CD4-positive, alpha-beta T cell treated with Interleukin-4 for 4 hours (primary cell): ENCODE measurements at places on chromosomes 4 and X.

DNA sequence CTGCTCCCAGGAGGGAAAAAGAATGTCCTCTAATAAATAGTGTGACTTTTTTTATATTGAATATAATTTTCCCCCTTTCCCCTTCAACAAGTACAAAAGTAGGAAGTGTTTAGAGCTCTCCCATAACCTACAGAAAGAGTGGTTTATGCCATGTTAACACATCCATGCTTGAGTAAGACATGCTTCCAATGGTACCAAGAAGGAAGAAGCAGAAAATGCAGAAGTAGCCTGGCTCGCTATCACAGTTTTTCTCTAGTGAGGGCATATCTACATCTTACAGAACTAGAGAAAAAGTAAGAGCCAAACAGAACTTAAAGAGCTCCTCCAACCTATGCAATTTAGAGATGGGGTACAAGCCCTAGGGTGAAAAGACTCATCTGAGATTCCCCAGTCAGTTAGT is 82.5 kb downstream of the ARHGEF9 start:
- DNase-seq, result no peak

- no peak for DNase-seq
Measured at GRCh38 chrX:152942077-152942442, 44.2 kb downstream of the ZNF185 start.

- DNase-seq, result no peak
Measured at GRCh38 chr4:17494258-17495190, 17.4 kb downstream of the QDPR start.

- no peak for DNase-seq
Measured at GRCh38 chr4:150379454-150379853, 202.5 kb upstream of the MAB21L2 start.

DNA sequence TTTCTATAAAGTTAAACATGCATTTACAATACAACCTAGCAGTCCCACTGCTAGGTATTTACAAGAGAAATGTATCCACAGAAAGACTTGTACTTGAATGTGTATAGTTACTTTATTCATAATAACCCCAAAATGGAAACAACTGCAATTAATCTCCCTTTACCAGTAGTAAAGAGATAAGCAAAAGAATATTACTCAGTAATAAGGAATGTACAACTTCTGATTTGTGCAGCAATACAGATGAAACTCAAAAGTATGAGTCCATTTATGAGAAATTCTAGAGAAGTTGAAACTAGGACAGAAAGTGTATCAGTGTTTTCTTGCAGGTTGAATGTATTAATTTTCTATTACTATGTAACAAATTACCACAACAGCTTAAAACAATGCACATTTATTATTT is 15.2 kb downstream of the USP53 start:
- no peak for DNase-seq

- DNase-seq, result no peak
Measured at GRCh38 chr4:166400270-166400894, 527.3 kb downstream of the TLL1 start.

- DNase-seq, result no peak
Measured at GRCh38 chrX:7283741-7284140, 135.8 kb upstream of the PUDP start.

DNA sequence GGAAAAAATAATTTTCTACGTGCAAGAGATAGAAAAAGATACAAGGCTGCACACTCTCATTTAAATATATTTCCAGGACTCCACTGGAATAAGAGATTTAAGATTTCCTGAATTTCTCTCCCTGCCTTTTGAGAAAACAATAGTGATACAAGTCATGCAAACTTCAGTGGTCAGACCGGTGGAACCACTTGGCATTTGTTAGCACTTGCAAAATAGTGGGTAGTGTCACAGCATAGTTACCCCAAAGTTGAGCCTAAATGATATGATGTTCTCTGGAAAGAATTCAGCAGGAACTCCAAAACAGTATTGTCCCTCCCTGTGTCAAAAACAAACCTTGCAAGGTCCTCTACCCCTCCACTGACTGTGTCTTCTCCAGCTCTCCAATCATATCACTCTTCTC is 102.3 kb downstream of the ANKRD50 start:
- DNase-seq, result no peak

DNA sequence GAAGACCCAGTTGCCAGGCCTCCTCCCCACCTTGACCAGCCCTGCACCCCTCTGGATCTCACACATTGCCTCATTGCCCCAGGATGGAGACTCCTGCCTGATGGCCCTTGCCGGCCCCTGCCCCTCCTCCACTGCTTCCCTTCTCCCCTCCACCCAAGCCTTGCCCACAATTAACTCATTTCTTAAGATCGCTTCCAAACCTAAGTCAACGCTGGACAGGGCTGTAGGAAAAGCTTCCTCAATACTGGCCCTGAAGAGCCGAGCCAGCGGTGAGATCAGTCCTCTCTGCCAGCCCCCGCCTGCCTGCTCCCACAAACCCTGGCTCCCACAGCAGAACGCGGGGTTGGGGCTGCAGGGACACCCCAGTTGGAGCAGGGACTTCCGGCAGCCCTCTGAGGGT is 7.5 kb upstream of the HAUS7 start:
- DNase-seq, result no peak

DNA sequence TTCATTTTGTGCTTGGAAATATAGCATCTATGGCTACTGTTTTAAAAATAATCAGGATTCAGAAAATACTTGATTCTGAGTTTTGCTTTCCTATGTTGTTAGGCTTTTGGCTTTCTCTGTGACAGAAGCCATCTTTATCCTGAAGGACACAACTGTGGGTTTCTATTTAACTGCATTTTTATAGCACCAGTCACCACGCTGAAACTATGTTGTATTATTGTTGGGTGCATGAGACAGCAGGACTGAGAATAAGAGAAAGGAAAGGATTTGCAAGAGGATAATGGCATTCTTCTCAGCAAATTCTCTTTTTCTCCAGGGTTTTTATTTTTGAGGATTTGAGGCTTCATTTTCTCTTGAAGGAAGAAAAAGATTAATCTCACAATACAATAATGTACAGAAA is 10.1 kb upstream of the NEUROG2 start:
- no peak for DNase-seq

- DNase-seq, result no peak
Measured at GRCh38 chrX:110665223-110666002, 130.2 kb downstream of the CHRDL1 start.

DNA sequence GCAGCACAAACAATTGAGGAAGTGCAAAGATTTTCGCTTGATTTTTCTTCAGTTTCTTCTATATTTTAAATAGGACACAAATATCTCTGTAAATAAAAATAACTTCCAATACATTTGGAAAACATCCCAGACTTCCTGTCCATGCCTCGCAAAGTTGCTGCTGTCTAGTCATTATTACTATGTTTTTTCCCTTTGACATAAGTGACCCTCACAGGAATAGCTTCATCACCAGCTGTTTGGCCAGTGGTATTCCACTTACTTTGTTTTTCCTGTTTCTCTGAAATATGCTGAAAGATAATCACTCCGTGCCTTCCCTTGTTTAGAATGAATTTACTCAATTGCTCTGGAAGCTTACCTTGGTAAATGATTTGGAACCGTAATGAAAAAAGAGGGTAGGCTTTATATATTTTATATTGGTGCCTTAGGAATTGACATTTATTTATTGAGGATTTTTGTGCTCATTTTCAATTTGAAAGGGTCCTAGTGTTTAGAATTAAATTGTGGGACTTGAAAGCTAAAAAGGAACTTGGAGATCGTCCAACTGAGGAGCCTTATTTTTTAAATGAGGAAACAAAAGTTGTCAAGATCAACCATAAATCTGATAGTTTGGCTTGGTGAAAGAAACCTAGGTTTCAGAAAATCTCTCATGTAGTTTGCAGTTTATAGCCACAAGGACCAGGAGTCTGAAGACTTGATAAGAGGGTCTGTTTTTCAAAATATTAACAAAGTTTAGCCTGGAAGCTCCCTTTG is 65.6 kb downstream of the CDKL5 start:
- DNase-seq, result no peak

GRCh38 chr4:6390356-6390755 is 82.1 kb downstream of the PPP2R2C start:
- DNase-seq, result no peak

GRCh38 chr4:42344749-42345148 is 52.5 kb upstream of the SHISA3 start:
- DNase-seq, result no peak

GRCh38 chr4:26083987-26084386 is 170.0 kb downstream of the SMIM20 start:
- DNase-seq, result no peak

- no peak for DNase-seq
Measured at GRCh38 chr4:6733358-6734164, 17.6 kb downstream of the BLOC1S4 start.

DNA sequence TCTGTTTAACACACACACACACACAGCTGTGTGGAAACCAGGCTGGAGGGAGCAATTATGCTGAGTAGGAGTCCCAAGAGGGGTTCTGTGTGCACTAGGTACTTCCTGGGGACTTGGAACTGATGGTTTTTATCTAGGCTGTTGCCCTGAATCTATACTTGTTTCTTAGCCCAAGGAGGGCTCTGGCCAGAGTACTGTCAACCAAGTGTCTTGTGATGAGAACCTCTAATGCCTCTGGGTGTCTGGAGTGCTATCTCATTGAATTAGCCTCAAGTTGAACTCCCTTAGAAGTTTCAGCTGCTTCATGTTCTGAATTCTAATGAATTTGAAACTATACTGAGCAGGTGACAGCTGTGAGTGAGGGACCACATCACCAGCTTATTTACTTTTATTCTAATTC is 16.6 kb downstream of the ARHGAP24 start:
- no peak for DNase-seq

DNA sequence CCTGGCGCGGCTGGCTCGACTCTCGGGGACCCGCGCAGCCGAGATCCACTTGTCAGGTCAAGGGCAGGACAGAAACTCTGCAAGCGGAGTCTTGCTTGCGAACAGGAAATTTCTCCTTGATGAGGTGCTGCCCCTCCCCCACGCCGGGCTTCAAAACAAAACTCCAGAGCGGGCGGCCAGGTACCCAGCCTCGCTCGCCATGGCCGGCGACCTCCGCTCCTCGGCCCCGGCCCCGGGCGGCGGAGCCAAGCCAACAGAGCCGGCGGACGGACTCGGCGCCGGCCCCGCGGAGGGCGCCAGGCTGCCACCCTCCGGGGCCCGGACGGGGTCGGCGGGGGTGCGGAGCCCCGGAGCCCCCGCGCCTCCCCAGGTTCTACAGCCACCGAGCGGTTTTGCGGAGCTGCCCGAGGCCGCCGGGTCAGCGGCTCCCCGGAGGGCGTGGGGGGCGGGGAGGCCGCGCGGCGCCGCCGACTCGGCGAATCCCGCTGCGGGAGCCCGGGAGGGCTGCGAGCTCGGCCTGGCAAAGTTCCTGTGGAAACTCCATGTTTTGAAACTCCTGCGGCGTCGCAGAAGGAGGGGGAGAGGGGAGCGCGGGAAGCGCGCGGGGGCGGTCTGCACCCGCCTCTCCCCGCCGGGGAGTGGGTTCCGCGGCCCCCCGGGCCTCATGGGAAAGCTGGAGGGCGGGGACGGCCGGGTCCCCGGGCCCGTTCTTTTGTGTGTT is 11.7 kb upstream of the BCOR start:
- DNase-seq, result no peak

DNA sequence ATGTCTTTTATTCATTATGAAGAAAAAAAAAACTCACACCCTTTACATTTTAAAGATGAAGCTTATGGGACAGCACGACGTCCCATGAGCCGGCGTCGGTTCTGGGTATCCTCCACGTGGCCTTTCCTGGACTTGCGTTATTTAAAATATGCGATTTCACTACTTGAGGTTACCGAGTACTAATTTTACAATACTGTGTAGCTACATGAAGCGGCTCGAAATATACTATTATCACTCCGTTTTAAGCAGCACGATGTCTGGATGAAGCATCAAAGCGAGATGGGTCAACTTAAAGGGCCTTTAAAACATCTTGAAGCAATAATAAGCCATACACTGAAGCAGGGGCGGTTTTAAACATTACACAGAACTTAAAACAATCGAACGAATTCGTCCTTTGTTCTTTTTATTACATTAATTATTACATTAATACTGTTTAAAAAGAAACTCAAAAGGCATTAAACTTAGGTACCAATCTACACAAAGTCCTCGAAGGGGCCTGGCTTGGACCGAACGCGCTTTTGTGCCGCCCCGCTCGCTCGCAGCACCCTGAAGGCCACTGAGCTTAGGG is 1.4 kb upstream of the KLF3 start:
- no peak for DNase-seq

GRCh38 chrX:8049827-8050226 is 121.2 kb downstream of the VCX2 start:
- no peak for DNase-seq

- DNase-seq, result peak; percentile 15
Measured at GRCh38 chrX:119008110-119008744, 33.8 kb downstream of the LONRF3 start.

DNA sequence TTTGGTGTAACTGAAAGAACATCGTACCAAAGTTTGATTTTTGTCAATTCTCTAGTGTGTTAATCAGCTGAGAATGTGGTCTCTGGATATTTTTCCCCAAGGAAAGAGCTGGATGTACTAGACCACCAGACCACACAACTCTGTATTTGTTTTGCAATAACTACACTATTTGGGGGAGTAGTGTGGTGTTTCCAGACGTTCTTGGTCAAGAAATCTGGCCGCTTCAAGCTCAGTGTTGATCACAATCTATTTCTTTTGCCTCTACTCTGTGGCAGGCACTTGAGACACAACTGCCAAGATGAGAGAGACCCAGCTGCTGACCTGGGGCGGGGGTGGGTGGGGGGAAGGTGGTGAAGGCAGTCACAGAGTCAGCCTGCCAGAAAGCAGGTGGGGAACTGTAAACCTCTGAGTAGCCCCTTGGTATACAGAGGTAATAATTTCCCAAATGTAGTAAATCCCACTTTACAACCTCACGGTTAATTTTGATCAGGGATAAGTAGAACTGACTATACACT is 30.6 kb downstream of the PTTG2 start:
- DNase-seq, result no peak

DNA sequence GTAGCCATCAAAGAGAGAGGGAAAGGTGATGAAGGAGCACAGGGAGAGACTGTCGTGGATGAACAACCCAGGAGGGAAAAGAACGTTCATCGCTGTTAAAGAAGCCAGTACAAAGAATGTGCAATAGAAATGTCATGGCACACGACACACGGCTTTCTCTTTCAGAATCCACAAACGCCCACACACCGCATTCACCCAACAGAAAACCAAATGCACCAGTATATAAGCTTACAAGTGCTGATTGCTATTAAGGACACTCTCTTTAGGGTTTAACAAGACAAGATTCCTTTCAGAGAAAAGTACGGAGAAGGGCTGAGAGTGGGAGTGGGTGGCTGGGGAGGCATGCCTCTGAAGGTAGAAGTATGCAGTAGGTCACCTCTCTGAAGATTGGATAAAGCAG is 80.2 kb downstream of the C4orf51 start:
- no peak for DNase-seq
